ENCODE measurements at places on chromosomes 1 and 21.

- ATAC-seq, result no peak
Observed at GRCh38 chr21:44687671-44688070, 5.7 kb upstream of the KRTAP12-1 start.

GRCh38 chr1:241079047-241079446 lies 278.0 kb downstream of the RGS7 start:
- ATAC-seq, result no peak

DNA sequence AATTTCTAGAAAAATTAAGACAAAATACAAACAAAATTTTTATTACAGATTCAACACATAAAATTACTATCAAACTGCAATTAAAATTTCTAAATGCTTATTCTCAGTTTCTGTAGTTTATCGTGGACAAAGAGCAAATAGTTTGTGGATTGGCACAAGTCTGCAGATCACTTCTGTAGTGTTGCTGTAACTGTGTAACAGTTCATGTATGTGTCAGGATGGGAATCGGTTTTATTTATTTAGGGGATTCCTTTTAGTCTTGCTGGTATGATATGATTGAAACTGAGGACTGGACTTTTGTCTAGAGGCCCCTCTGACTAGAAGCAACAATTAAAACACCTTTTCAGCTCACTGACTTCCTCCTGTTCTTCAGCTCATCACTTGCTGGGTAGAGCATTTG lies 60.8 kb downstream of the LRIG2 start:
- no peak for ATAC-seq

DNA sequence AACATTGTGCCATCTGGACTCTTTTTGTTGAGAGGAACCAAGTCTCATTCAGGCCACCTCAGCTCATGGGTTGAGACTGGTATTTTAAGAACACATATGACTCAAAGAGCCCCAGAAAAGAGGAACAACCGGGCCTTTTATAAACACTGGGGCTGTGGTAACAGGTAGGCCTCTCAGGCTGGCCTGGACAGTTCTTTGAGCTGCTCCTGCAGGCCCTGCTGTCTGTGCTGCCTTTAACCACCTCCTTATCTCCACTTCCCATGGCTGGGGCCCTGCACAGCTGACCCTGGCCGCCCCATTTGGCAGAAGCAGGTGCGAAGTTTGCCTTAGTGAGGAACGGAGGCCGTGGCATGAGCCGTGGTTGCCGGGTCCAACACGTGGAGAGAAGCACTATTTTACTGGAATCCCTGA lies 163.3 kb downstream of the RHOU start:
- ATAC-seq, result no peak

- no peak for ATAC-seq
Observed at GRCh38 chr1:180343921-180344769, 114.1 kb downstream of the LHX4 start.

DNA sequence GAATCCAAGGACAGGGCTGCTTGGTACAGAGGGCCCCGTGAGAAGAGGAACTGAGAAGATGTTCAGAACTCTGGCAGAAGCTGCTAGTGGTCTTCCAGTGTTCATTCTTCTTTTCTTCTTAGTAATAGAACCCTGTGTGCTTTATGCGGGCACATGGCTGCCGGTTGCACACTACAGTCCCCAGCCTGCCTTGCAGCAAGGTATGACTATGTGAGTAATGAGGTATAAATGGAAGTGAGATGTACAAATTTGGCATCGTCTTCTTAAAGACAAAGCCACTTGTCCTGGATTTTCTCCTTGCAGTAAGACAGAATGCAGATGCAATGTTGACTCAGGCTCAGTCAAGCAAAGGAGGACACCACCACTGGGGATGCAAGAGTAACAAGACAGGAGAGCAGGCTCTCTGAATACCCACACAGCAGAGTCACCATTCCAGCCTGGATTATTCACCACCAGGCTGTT lies 15.0 kb upstream of the ATP1B1 start:
- ATAC-seq, result no peak

All from gastroesophageal sphincter (tissue), 4 donors.